Vagina (tissue), 2 donors: ENCODE measurements at places on chromosomes 6 and 20. TPM values are rescaled to one million over a fixed set of nuclear protein-coding genes. Genes with fewer than 3 reads are reported as not detected.
A peak's percentile ranks its signal among the peaks of the same experiment; 100 is the strongest.

The UTRN gene
- total RNA-seq, result 160 TPM

The TASP1 gene
- 12.5 TPM for total RNA-seq

The PRIM2 gene
- total RNA-seq, result 6.9 TPM

The PNPLA1 gene
- total RNA-seq, result not detected

The PI16 gene
- 88.6 TPM for total RNA-seq

The RSPH4A gene
- total RNA-seq, result not detected

The MRPL14 gene
- 36.1 TPM for total RNA-seq

The UBD gene
- total RNA-seq, result not detected

- peak overlapping the region; percentile 27 for H3K4me3 ChIP-seq
- H3K4me1 ChIP-seq, result peaks cover 17% of the 10 kb centered on the region
- DNase-seq, result no peak
Observed at GRCh38 chr6:28543651-28544610, 18.2 kb downstream of the GPX5 start.

GRCh38 chr6:142669471-142670351 lies 275.3 kb downstream of the HIVEP2 start:
- H3K36me3 ChIP-seq, result no peaks in the 10 kb centered on the region
- H3K27ac ChIP-seq, result no peak overlapping the region
- DNase-seq, result no peak
- H3K27me3 ChIP-seq, result no peaks in the 10 kb centered on the region
- no peak overlapping the region for H3K4me3 ChIP-seq
- H3K4me1 ChIP-seq, result no peaks in the 10 kb centered on the region

DNA sequence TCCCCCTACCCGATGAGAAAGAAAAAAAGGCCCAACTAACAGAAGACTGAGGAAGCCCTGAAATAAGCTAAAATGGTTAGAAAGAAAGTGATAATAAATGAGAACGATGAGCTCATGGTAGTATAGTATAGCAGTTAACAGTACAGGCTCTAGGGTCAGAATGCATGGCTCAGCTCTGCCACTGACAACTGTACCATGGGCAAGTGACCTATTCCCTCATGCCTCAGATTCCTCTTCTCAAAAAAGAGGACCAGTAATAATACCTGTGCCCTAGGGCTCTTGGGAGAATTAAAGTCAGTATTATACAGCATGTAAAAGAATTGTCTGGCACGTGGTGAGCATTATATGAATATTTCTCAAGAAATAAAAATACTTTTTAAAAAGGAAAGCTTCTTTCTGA lies 19.8 kb downstream of the TRERF1 start:
- no peak overlapping the region for H3K27ac ChIP-seq
- peaks cover 26% of the 10 kb centered on the region for H3K4me1 ChIP-seq
- peaks cover 4% of the 10 kb centered on the region for H3K36me3 ChIP-seq
- H3K4me3 ChIP-seq, result no peak overlapping the region
- DNase-seq, result no peak

DNA sequence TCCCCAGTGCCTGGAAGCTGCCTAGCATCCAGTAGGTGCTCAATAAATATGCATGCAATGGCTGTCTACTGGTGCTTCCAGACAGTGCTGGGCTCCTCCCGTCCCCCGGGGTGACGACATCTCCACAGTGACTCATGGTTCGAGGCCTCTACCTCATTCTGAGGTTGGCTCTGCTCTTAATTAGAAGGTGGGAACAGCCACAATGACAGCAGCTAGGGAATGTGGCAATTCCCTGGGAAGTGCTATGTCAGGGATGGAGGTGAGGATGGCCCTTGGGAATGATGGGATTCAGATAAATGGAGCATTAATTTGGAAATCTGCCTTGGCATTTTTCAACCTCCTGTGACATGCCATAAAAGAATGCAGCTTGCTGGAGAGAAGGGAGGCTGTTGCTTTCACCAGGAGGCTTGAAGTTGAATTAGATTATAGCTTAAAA lies 43.5 kb upstream of the NFATC2 start:
- DNase-seq, result no peak
- H3K4me1 ChIP-seq, result no peaks in the 10 kb centered on the region
- H3K4me3 ChIP-seq, result no peak overlapping the region
- no peaks in the 10 kb centered on the region for H3K27me3 ChIP-seq
- no peaks in the 10 kb centered on the region for H3K36me3 ChIP-seq
- H3K27ac ChIP-seq, result no peak overlapping the region

DNA sequence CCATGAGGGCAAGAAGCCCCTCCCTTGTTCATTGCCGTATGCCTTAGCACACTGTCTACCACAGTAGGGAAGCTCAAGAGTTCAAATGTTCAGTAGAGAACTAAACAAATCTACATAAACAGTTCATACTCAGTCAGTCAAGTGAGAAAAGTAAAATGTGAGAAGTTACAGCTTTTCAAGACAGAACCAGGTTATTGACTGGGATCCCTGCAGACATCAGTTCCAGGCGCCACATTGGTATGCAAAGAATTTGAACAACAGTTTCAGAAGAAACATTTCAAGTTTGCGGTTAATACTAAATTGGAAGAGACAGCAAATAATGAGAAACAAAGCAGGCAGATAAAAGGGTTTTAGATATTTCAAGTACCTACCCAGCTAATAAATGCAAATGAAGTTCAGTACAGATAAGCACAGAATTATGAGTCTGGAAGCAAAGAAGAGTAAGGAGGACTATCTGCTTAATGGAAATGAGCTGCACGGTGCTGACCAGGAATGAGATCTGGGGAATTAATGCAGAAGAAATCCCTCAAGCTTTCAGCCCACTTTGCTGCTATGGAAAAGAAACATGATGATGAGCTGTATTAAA lies 246.2 kb downstream of the HACE1 start:
- no peak for DNase-seq
- H3K27ac ChIP-seq, result no peak overlapping the region
- H3K36me3 ChIP-seq, result no peaks in the 10 kb centered on the region
- no peak overlapping the region for H3K4me3 ChIP-seq

DNA sequence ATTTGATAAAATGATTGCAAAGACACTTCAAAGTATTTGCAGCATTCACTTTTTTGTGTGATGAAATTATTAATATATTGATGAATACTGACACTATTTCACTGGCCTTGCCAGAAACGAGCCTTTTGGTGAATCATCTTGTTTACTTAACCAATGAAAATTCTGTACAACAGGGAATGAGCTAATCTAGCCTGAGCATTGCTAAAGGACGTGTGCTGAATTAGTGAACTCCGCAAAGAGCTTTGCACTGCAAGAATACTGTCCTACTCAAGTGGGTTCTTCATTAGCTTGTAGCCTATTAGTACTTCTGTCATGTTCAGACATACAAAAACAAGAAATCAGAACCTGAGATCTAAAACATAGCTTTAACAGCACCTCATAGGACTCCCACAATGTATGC lies 172.0 kb upstream of the NRSN1 start:
- no peaks in the 10 kb centered on the region for H3K4me1 ChIP-seq
- no peak overlapping the region for H3K27ac ChIP-seq
- no peak overlapping the region for H3K4me3 ChIP-seq
- H3K27me3 ChIP-seq, result no peaks in the 10 kb centered on the region
- H3K36me3 ChIP-seq, result no peaks in the 10 kb centered on the region
- no peak for DNase-seq

DNA sequence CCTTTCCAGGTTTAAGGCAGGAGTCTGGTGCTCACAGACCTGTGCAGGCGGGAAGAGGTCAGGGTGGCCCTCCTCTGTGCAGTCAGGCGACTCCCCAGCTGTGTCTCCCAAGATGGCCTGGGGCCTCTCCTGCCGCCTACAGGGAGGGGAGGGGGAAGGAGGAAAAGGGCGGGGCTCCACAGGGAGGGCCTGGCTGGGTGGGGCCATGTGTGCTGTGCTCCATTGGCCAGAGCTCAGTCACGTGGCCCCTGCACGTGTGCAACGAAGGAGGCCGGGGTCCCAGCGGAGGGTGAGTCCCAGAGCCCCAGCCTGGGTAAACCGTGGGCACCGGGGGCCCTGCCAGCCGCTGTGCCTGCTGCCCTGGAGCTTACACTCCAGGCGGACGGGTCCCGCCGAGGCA lies 211.6 kb downstream of the ZDHHC14 start:
- no peaks in the 10 kb centered on the region for H3K27me3 ChIP-seq
- no peaks in the 10 kb centered on the region for H3K36me3 ChIP-seq
- H3K27ac ChIP-seq, result no peak overlapping the region
- DNase-seq, result no peak

GRCh38 chr6:75169689-75170586 lies 35.9 kb downstream of the COL12A1 start:
- no peak overlapping the region for H3K4me3 ChIP-seq
- H3K27me3 ChIP-seq, result no peaks in the 10 kb centered on the region
- no peaks in the 10 kb centered on the region for H3K36me3 ChIP-seq
- H3K27ac ChIP-seq, result no peak overlapping the region
- DNase-seq, result no peak

DNA sequence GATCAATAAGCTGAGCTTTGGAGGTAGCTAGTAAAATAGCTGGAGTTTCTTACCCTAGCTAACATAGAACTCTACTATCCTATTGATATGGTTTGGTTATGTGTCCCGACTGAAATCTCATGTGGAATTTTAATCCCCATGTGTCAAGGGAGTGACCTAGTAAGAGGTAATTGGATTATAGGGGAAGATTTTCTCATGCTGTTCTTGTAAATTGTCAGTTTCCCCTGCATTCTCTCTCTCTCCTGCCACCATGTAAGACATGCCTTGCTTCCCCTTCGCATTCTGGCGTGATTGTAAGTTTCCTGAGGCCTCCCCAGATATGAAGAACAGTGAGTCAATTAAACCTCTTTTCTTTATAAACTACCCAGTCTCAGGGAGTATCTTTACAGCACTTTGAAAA lies 24.6 kb upstream of the SYNE1 start:
- no peak overlapping the region for H3K4me3 ChIP-seq
- no peaks in the 10 kb centered on the region for H3K4me1 ChIP-seq
- H3K27ac ChIP-seq, result no peak overlapping the region

DNA sequence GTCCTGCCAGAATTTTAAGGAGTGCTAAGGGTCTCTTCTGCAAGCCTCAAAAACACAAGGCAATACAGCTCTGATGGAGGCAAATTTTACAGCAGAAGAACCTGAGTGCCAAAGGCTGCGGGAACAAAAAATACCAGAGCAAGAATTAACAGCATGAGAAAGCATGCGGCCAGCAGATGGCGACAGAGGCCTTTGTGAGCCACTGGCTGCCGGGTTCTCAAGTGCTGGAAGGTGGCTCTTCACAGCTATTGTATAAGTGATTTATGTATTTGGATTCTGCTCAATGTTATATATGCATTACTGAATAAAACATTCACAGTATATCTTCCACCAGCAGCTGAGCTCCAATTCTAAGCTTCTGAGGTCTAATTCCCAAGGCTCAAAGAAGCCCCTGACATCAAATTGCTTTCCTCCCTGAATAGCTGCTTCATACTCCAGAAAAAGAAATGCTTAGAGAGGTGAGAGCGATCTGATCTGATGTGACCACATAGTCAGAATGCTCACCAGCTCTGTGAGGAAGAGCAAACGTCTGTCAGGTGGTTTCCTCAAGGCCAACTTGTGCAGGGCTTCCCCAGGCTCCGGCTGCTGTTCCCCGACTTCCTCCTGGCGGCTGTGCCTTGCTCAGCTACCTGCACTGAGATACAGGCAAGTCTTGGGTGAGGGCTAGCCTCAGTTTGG lies 58.6 kb downstream of the PPP1R3G start:
- no peaks in the 10 kb centered on the region for H3K4me1 ChIP-seq
- DNase-seq, result peak; percentile 81
- no peak overlapping the region for H3K4me3 ChIP-seq
- H3K36me3 ChIP-seq, result no peaks in the 10 kb centered on the region

DNA sequence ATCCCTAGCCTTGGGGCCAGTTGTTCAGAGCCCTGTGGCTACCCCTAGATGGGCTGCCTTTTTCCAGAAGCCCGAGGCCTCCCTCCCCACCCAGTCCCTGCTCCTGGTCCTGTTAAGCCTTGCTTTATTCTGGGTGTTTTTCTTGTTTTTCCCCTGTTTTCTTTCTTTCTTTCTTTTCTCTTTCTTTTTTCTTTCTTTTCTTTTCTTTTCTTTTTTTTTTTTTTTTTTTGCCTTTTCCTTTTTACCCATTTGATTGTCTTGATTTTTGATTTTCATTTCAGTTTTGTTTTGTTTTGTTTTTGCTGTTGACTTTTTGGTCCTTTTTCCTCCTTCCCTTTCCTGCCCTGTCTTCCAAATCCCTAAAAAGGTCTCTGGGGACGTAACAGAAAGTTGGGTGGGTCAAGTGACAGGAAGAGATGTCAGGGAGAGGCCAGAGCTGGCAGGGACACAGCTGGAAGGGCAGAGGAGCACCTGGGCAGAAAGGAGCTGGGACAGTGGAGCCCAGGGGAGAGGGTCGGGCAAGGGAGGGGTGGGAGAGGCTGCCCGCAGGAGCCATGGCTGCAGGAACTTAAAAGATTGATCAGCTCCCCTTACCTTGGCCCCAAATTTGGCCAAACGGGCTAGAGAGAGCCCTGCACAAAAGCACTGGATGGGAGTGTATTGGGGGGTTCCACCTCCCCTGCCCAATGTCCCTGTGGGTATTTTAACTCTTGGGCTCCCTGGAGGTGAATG lies 27.6 kb downstream of the MYH7B start:
- H3K36me3 ChIP-seq, result no peaks in the 10 kb centered on the region
- DNase-seq, result no peak
- H3K27me3 ChIP-seq, result no peaks in the 10 kb centered on the region
- peaks cover 8% of the 10 kb centered on the region for H3K4me1 ChIP-seq
- H3K4me3 ChIP-seq, result no peak overlapping the region

DNA sequence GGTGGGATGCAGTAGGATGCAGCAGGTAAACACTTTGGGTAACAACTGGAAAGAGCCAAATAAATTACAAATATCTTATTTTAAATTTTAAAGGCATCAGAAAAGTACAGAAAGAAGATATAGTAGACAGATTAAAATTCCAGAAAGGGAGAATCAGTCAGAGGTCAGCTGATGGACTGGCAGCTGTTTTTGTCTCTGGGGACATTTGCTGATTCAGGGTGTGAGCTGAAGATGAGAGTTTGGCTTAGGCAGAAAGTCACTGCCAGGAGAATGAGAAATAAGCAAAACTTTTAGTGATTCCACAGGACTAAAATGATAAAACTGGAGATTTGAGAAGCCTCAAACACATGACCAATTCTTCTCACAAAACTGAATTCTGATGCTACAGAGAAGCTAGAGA lies 39.5 kb downstream of the AHI1 start:
- peaks cover 6% of the 10 kb centered on the region for H3K4me1 ChIP-seq
- H3K4me3 ChIP-seq, result no peak overlapping the region
- H3K36me3 ChIP-seq, result peaks cover 18% of the 10 kb centered on the region
- no peaks in the 10 kb centered on the region for H3K27me3 ChIP-seq
- no peak for DNase-seq

DNA sequence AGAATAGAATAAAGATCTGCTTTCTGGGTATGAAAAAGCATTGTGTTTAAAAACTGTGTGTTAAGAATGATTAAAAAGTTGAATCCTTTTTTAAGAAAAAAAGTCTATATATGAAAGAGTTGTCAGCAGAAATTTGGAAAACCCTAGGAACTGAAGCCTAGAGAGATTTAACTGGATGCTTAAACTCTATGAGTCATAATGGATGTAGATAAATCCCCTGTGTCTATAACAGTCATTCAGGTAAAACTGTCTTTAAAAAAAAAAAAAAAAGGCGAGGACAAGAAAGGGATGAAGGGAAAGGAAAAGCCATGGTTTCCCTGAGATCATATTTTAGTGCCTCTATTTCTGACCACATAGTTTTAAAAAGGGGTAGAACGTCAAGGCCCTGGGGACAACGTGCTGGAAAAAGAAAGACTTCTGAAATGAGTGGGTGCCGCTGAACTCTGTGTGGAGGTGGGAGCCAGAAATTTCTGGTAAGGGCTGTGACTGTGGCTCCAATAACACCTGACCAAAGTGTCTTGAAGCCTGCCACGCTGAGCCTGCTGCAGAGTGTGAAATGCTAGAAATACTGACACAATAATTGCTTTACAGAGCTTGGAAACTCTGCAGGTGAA lies 302.6 kb upstream of the ARID1B start:
- no peaks in the 10 kb centered on the region for H3K27me3 ChIP-seq
- H3K36me3 ChIP-seq, result no peaks in the 10 kb centered on the region
- DNase-seq, result no peak
- H3K27ac ChIP-seq, result no peak overlapping the region
- no peak overlapping the region for H3K4me3 ChIP-seq
